Uterus (tissue), 4 donors: ENCODE measurements at places on chromosomes 13 and 19.

DNA sequence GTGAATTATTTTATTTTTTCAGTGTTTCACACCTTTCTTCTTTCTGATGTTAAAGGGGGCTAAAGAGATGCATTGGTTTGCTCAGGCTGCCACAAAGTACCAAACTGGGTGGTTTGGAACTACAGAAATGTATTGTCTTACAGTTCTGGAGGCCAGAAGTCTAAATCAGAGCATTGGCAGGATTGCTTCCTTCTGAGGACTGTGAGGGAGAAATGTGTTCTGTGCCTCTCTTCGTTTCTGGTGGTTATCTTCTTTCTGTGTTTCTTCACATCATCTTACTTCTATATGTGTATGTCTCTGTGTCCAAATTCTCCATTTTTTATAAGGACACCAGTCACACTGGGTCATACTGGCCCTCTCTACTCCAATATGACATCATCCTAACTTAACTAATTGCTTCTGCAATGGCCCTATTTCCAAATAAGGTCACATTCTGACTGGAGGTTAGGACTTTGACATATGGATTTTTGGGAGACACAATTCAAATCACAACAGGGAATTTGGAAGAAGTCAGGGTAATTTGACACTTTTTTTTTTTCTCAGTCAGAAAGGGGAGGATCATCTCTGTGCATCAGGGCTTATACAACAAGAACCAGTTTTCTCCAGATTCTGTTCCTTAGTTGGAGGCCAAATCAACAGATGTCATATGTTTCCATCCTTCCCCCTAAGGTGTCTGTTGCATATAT is 188.2 kb downstream of the KCNRG start:
- no peak for DNase-seq

DNA sequence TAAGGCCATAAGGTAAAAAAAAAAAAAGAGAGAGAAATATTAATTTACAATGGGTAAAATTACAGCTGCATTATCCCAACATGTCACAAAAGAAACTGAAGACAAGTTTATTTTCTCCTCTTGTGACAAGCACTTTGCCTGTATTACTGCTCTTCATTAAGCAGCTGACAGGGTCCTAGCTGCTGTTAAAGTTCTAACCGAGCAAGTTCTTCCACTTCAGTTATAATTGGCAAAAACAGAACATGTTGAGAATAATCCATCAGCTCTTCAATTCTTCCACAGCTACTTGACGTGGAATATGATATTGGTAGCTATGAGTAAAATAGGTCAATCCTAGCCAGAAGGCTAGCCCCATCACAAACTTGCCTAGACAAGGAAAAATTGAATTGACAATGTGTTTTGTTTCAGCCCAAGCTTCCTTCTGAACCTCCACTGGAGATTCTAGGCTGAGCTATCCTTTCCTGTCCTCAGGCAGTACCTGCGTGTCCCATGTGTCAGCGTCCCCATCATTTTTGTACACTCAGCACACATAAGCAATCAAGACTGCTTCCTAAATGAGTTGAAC is 32.2 kb upstream of the DOCK9 start:
- no peak for DNase-seq

GRCh38 chr19:21109116-21109515 is 27.1 kb downstream of the ZNF714 start:
- DNase-seq: no peak

- DNase-seq: no peak
Observed at GRCh38 chr13:112127564-112128330, 60.8 kb downstream of the SOX1 start.

GRCh38 chr19:17095141-17095919 is 19.8 kb downstream of the MYO9B start:
- peak; percentile 88 for DNase-seq

DNA sequence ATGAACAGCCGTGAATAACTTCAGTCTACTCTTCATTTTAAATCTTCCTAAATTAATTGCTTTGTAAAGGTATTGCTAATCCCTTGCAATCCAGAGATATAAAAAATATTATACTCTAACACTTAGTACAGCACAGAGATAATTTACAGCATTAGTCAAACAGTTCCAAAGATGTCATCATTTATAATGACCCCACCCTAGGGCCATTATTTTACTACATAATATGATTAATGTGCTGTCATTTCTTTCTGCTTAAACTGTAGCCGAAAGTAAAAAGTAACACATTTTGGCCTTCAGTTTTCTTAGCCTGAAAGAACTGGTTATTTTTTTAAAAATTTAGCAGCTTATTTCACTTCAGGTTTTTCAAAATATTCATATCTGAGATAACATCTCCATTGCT is 256.3 kb upstream of the RFC3 start:
- DNase-seq: no peak

DNA sequence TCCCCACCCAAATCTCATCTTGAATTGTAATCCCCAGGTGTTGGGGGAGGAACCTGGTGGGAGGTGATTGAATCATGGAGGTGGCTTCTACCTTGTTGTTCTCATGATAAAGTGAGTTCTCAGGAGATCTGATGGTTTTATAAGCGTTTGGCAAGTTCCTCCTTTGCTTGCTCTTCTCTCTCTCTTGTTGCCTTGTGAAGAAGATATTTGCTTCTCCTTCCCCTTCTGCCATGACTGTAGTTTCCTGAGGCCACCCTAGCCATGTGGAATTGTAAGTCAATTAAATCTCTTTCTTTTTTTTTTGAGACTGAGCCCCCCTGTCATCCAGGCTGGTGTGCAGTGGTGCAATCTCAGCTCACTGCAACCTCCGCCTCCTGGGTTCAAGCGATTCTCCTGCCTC is 34.4 kb downstream of the VSTM1 start:
- DNase-seq: no peak

DNA sequence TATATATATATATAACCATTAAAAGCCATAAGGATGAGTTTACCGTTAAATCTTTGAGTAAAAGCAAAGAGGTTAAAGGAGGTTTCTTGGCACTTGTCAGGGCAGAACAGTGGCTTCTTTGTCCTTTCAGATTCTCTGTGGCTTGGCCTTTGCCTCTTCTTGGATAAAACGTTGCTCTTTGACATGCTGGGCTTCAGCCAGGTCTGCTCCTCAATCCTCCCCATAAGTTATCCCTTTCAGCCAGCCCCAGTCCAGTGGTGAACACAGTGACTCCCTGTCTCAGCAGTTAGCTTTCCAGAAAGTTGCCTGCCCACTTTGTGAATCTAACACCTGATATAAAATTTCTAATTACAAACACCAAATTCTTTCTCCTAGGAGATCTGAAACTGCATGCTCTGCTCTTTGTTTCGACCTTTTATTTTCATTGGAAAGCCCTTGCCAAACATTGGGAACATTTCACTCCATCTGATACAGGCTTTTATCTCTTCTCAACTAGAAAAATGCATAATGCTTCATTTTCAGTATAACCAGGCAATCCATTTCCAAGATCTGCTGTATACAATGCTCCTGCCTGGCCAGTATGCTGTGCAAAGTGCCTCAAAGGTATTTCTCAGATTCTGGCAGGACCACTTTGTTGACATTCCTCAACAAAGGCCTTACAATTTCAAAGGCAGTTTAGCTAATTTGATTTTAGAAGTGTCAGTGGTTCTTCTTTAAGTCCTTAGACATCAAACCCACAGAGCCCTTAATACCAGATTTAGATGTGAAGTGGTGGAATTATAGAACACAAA is 16.2 kb upstream of the MED4 start:
- no peak for DNase-seq

- DNase-seq: no peak
Observed at GRCh38 chr13:91710733-91711132, 312.3 kb downstream of the GPC5 start.

- DNase-seq: no peak
Observed at GRCh38 chr13:28533441-28534166, 38.7 kb upstream of the FLT1 start.

- DNase-seq: no peak
Observed at GRCh38 chr13:106625578-106625977, 57.6 kb upstream of the ARGLU1 start.

DNA sequence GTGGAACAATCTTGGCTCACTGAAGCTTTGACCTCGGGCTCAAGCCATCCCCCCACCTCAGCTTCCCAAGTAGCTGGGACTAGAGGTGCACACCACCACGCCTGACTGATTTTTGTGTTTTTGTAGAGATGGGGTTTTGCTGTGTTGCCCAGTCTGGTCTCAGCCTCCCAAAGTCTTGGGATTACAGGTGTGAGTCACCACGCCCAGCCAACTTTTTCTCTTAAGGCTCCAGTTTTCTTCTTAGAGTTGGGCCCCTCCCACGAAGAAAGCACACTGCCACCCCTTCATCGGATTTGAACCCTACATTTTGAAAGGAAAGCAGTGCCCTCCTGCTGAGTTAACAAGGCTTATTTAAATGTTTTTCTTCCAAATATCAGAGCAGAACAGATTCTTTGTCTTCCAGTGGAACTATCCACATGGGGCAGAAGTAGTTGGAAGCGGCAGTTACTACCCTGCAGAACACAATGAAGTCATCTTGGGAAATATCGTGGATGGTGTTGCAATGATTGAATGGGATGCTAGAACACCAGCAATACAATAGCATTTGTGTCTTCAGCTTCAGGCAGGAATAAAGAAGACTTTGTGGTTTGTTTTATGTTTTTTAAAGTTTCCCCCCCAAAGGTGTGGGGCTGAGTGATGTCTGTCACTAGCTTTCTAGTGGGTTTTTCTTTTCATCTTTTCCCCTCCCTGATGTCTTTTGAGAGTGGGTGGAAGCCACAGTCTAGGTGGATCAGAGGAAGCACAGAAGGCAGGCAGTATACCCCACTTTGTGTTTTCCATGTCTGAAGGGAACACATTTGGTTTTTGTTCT is 8.9 kb downstream of the ACTN4 start:
- no peak for DNase-seq

- DNase-seq: no peak
Observed at GRCh38 chr19:49939721-49940481, 10.6 kb upstream of the NUP62 start.

DNA sequence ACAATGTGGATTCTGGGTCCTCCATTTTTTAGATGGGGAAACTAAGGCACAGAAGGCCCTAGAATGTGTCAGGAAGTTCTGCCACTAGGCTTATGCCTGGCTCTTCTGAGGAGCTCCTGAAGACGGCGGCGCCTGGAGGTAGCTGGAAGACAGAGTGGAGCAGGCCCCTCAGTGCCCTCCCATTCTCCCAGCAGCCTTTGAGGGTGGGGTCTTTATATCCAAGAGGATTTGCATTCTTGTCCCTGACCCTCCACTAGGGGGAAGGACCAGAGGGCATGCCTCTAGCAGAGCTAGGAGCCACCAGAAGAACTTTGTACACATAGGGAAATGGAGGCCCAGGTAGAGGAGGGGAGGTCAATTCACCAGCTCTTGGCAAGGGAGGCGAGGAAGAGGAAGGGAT is 9.4 kb downstream of the CELF5 start:
- DNase-seq: no peak

DNA sequence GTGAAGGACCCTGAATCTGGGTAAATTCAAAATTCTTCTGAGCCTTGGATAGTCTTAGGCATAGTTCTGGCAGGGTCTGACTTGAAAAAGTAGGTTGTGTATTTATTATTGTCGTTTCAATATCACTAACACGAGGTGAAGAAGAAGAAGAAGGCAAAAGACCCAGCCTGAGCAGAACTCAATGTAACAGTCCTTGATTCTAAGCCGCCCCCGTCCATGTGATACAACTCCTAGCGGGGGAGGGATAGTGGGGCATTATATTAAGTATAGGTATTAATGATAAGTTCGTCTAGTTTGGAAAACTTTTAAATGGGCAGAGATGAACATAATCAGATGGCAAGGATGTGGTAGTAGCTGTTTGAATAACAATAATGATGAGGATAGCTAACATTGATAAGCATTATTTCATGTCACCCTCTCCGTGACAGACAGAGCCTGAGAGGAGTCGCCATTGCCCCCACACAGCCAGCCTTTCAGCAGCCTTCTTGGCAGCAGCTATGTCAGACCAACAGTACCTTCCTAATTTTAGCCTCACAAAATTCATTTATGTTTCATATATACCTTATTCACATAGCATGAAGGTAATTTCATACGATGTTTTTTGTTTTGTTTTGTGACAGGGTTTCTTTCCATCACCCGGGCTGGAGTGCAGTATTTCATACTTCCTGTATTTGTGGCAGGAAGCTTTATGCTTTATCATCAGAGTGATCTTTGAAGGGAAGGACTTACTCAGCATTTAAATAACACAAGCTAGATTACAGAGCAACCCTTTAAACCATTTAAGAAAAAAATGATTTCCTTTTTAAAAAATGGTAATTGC is 64.4 kb upstream of the NPAS1 start:
- DNase-seq: no peak

DNA sequence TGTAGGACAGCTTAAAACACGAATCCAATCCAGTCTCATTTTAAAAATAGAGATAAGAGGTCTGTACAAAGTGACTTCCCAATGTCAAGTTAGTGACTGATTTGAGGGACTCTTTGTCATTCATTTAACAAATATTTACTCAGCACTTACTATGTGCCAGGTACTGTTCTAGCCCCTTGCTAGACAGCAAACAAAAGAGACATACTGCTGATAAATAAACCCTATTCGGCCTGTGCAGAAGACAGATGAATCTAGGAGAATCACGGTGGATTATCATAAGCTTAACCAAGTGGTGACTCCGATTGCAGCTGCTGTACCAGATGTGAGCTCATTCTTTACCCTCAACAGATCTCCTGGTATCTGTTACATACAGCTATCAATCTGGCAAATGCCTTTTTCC is 6.4 kb upstream of the ELF1 start:
- no peak for DNase-seq

GRCh38 chr13:101417043-101417406 is 717 bp upstream of the NALCN start:
- DNase-seq: no peak

DNA sequence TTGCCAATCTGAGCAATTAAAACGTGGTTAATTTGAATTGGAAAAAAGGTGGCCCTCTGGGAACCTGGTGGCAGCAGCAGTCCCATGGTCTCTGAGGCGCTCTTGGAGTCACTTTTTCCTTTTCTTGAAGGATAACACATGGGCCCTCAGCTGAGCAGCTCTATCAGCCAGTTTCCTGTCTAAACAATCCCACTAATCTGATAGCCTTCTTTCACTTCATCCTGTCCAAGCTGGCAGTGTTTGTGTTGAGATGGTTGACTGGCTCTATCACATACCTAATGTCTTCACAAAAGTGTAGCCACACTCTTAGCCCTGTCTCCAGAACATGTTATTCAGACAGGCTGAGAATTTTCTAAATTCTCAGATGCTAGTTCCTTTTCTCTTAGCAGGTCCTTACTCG is 10.7 kb downstream of the MZT1 start:
- DNase-seq: no peak

DNA sequence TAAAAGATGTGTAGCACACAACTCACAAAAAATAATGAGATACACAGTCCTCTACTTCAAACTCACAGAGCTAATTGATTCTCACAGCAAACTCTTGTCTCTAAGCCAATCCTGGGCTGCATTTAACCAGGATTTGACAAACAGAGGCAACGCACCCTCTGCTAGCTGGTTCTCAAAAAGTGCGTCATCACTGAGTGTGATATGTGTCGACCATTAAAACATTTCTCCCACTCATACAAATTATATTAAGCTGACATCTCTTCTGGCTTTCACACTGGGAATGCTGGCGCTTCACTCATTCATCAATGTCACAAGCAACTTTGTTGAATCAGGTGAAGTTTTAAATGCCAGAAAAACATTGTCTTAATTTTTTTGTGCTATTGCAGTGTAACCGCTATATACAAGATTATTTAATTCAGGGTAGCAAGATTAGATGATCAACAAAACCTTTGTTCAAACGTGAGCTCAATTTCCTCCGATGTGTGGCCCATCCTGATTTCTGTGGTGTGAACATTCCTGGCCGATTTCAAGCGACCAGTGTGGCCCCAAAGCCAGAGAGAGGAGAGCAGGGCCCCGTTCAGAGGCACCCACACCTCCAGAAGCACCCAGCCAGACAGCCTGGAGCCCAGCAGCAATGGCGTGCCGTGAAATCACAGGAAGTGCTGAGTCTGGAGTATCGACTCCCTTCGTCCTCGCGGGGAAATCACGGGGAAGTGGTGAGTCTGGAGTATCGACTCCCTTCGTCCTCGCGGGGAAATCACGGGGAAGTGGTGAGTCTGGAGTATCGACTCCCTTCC is 49.4 kb downstream of the RASA3 start:
- peak; percentile 9 for DNase-seq
